ENCODE measurements at places on chromosomes 2 and 18.

DNA sequence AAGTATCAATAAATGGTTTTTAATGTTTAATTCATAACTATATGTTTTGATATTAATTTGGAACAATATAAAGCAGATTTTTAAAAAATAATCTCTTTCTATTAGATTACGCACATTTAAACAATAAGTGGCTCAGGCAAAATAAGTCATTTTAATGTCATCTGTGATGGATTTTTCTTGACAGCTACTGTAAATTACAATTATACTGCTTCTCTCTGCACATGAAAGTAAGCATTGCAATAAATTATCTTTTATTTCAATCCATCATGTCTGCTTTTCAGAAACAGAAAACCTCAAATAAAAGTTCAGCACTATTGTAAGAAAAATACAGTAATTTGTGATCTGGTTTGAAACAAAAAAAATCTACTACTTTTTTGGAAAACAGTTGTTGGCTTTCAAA, 11.1 kb upstream of the DLX1 start:
- no peak for DNase-seq

- no peak for DNase-seq
Measured at GRCh38 chr2:45851111-45851510, 199.6 kb downstream of the PRKCE start.

- DNase-seq, result no peak
Measured at GRCh38 chr2:44135771-44136170, 32.9 kb upstream of the PPM1B start.

DNA sequence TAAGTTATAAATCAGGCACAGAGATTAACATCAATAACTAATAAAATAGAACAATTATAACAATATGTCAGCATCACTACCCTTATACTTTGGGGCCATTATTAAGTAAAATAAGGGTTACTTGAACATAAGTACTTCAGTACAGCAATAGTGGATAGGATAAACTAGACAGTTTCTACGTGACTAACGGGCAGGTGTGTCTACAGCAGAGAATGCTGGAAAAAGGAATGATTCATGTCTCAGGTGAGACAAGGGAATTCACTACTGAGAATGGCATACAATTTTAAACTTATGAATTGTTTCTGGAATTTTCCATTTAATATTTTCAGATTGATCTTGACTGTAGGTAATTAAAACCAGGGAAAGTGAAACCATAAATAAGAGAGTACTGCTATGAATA, 5.5 kb downstream of the WDR75 start:
- DNase-seq, result no peak

DNA sequence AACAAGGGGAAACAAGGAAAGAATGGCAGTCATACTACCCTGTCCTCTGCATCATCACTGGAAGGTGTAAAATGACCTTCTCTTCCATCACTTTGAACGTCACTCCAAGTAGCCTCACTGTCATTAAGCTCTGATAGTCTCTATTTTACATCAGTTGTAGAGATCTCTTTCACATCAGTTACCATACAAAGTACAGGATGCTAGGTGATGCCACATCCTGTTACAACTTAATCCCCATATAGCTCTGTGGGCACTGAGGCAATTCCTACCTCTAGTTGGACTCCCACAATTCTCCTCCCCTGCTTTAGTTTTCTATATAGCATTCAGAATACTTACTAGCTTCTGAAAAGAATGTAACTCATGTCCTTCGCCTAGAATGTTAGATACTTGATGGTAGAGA, 55.1 kb upstream of the TTC27 start:
- DNase-seq, result no peak

DNA sequence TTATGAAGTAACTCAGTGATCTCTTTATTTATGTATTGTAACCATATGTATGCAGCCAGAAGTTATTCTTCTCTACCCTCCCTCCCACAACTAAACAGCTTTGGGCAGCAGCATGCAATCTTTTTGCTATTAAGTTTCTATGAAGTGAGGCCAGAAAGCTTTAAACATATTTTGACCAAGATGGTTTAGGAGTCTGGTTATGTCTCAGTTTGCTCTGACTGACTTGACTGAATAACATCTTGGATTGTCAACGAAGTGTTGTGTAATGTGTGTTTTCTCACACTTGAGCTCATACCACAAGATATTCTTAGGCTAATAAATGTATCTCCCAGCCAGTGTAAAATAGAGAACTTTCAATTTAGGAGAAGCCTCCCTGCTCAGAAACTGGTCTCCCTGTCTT, 104.3 kb downstream of the TTC27 start:
- DNase-seq, result no peak

- no peak for DNase-seq
Measured at GRCh38 chr2:187552828-187553681, 1.2 kb downstream of the TFPI start.

- no peak for DNase-seq
Measured at GRCh38 chr2:118842661-118843482, 4.6 kb downstream of the EN1 start.

DNA sequence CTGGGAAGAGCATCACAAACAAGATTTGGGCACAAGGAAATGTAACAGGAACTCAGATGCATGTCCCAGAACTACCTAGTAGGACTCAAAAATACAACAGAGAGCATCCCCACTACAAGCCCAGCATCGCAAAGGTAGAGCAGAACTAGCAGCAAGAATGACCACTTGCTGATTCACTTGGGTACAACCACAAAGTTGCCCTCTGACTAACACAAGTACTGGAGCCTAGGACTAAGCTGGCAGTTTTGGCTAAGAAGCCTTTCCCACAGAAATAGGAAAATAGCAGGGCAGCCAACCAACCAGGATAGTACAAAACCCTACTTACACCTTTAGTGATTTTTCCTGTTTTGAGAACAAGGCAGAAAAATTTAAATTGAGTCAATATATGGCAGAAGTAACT, 193.8 kb downstream of the PAX3 start:
- DNase-seq, result no peak

DNA sequence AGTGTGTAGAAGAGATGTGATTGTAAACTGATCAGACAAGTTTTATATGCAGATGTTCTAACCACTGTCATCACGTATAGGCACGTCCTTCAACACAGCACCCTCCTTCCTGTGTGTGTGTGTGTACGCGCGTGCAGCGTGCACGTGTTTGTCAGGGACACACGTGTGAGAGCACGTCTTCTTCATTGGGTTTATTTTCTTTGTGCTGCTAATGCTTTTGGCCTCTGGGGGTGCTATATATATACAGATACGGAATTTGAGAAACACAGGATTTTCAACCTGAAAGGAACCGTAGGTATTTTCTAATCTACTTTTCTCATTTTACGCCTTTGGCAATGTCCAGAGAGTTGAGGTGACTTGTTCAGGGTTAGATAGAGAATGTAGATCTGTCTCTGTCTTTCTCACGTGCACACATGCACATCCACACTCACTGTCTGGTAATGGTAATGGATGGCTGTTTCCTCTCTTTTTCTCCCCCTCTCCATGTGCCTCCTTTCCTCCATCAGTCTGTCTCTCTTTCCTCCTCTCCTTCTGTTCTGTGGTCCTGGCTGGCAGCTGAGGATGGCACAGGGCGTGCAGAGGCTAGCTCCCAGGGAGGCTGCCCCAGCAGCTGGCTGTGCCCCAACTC, 13.4 kb upstream of the CELF4 start:
- no peak for DNase-seq

- DNase-seq, result no peak
Measured at GRCh38 chr18:54983041-54983686, 23.9 kb upstream of the CCDC68 start.

- no peak for DNase-seq
Measured at GRCh38 chr2:127388423-127389164, 819 bp upstream of the MAP3K2 start.

GRCh38 chr18:23872701-23873550, 141.6 kb upstream of the TTC39C start:
- DNase-seq, result peak; percentile 6

DNA sequence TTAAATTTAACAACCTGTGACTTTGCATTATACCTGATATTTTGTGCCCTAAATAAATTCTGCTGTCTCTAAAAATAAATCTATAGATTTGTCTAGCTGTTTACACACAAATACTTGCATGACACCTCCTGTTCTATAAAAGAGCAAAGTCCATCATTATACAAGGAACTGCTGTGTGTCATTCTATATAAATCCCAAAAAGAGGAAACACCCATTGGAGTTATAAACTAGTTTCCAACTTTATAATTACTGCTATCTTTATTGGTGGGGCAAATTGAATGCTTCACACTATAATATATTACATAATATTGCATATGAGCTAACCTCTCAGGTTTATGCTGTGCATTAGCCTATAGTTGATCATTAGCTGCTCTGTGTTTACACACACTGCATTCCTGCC, 504.4 kb downstream of the SATB2 start:
- DNase-seq, result no peak

DNA sequence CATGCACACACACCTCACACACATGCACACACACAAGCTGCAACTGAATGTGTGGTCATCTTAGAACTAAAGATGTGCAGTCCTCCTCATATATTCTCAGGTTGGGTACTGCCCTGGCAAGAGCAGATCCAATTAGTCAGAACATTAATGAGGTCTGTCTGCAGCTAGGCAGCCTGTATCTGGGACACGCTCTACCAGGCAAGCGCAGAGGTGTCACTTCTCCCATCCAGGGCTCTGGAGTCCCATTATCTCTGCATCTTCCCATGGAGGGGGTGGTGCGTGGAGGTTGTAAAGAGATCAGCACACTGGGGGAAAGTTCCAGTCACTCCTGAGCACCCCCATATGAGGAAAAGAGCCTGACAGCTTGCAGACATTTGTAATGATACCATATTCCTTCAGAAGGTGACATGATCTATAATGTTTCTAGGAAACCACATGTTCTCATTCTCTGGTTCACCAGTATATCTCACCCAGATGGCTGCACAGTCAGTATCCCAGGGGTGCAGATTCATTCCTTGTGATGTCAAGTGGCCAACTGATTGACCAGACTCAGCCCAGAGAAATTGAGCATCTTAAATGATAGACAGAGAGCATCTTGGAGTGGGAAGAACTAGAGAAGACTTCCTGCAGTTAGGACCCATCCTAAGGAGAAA, 95.4 kb downstream of the RTN4 start:
- DNase-seq, result no peak

DNA sequence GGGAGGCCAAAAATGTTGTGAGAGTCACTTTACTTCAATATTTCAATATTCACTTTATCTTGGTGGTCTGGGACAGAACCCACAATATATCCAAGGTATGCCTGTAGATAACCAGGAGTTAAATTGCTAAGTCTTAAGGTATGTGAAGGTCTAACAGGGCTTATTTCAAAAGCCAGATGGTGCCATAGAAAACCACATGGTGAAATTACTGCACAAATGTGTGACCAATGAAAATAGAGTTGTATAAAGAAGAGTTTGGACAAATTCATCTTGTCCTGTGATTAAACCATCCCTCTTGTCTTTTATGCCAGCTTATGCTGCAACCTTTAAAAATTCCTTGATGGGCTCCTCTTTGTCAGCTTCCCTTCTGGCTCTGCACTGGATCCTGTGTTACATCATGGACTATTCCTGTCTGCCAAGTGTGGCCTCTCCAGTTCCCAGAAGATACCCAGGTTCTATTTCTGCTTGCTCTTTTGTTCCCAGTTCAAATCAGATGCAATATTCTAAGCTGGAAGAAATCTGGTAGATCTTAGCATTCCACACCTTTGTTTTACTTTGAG, 46.8 kb downstream of the ANTXR1 start:
- DNase-seq, result no peak

GRCh38 chr2:239945751-239946561, 79.2 kb downstream of the NDUFA10 start:
- no peak for DNase-seq

DNA sequence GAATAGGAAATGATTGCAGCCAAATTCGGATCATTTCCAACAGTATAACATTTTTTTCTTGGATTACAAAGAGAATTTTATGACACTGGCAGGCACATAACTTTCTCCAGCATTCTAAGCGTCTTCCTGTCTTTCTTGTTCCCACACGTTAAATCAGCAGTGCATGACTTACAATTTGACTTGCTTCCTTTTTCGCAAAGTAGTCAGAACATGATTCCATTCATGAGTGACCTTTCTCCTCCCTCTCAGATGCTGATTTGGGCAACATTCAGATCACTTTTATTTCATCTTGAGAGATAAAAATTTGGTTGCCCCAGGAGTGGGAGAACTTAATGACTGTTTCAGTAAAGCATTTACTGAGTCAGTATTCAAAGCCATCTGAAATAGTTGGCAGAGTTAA, 858.7 kb upstream of the ACVR2A start:
- DNase-seq, result no peak

- DNase-seq, result no peak
Measured at GRCh38 chr2:241892299-241893137, 23.0 kb downstream of the RTP5 start.

DNA sequence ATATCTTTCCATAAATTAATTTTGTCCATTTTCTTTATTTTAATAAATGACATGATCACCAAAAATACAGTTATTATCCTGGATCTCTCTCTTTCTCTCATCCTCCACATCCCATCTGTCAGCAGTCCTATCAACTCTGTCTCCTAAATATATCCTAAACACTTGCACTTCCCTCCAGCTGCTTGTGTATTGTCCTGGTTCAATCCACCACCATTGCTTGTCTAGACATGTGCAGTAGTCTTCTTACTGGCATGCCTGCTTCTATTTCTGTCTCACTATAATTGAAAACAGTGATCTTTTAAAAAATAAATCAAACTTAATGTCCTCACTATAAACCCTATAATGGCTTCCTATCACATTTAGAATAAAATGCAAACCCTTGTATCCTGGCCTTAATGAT, 2168.6 kb upstream of the PIK3C3 start:
- DNase-seq, result no peak

GRCh38 chr2:232330068-232330999, 48.2 kb upstream of the ALPP start:
- no peak for DNase-seq

DNA sequence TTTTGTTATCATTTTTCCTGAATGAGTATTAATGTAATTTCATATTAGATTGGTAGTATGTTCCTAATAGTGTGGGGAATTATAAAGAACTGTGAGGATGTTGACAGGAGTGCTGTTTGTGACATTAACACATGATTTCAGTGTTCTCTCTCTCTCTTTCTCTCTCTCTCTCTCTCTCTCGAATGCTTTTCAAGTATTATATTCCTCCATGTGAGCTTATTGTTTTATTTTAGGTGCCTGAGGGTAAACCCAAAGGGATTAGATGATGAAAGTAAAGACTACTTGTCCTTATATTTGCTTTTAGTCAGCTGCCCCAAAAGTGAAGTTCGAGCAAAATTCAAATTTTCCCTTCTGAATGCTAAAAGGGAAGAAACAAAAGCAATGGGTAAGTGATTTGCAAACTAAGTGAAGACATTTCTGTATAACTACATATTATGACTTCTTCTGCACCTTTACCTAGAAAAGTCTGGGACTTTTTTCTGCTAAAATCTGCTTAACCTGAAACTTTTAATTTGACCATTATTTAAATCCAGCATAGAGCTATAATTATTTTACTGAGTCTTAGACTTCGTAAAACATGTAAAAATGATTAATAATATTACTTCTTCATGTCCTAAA, 49.2 kb downstream of the SPOPL start:
- DNase-seq, result no peak

GRCh38 chr2:30331038-30331437, 99.7 kb downstream of the LBH start:
- DNase-seq, result no peak

Measured in stimulated activated CD4-positive, alpha-beta T cell treated with anti-CD3 and anti-CD28 coated beads, Interleukin-15, amount 100 ng/mL, for 1 hour (primary cell).